GM12878 (cell line): ENCODE measurements at places on chromosomes 2 and 18. TPM values are rescaled to one million over a fixed set of nuclear protein-coding genes. Genes with fewer than 3 reads are reported as not detected.

DNA sequence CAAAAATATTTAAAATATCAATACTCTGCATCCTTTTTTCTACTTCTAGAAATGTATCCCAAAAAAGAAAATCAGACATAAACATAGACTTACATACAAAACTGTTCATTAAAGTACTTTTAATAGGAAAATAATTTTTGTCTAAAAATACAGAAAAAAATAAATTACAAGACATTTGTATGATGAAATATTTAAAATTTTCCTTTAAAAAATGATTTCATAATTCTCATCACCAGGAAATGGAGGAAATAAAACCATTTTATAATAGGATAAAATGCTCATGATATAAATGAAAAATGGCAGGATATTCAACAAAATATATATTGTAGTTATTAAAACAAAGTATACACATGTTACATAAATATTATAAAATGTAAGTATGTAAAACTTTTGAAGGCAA, 24.4 kb downstream of the ARL5A start:
- DNase-seq, result no peak

- no peak for DNase-seq
These were observed 323.0 kb downstream of the TXNL1 start for GRCh38 chr18:56315363-56315762.

DNA sequence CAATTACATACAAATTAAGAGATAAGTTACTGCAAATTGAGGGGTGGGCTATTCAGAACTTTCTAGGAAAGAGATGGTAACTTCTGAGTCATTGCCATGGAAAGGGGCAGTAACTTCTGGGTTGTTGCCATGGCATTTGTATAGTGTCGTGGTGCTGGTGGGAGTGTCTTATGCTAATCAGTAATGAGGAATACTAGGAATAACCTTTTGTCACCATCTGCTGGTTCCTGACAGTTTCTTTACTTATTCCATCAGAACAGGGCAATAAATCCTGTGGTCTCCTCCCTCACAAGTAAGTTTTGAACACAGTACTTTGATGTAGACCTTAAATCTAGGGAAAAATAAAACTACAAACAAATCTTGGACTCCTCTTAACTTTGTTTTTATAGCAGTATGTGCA, 435.4 kb downstream of the BCL11A start:
- no peak for DNase-seq

DNA sequence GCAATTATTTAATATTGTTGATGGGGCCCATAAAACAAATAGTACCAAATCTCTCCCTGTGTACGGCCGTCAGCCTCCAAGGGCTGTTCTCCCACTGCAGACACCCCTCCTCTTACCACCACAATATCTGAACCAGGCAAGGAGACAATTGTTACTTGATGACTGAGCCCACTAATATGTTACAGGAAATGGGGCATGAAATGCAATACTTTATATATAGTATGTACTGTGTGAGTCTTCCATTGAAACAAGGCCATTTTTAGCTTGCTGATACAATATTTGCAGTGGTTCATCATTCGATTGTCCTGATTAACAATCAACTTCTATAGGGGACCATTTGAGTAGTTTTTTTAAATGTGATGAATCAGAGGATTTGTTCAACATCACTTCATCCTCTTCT, 307.3 kb downstream of the GBX2 start:
- DNase-seq, result no peak

GRCh38 chr18:47613929-47614328, 316.5 kb downstream of the SMAD2 start:
- DNase-seq, result no peak

DNA sequence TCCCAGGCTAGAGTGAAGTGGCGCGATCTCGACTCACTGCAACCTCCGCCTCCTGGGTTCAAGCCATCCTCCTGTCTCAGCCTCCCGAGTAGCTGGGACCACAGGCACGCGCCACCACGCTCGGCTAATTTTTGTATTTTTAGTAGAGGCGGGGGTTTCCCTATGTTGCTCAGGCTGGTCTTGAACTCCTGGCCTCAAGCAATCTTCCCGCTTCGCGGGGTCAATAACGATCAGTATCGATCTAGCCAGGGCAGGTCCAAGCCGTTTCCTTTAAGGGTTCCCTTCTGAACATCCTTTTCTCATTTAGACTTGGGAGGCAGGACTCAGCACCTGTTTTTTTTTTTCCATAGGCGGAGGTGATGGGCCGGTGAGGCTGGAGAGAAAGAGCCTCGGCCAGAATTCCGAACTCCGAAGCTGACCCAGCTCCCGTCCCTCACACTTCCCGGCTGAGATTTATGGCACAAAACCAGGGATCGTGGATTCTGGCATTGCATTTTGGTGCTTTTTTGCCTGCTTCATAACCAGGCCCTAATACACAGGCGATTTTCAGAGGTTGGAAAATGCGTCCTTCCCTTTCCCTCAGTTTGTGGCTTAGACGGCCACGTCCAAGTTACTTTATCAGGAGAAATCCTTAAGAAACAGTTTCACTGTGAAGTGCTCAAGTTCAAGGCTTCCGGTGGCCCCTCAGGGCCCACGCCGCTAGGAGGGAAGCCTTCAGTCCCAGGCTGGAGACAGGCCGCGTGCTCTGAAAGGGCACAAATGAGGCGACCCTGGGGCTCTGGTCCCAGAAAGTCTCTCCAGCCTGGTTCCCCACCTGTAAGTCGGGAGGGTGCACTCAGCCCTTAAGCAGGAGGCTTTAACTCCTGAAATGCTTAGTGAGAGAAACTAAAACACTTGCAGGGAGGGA, 998 bp upstream of the SLC66A3 start:
- DNase-seq, result no peak

DNA sequence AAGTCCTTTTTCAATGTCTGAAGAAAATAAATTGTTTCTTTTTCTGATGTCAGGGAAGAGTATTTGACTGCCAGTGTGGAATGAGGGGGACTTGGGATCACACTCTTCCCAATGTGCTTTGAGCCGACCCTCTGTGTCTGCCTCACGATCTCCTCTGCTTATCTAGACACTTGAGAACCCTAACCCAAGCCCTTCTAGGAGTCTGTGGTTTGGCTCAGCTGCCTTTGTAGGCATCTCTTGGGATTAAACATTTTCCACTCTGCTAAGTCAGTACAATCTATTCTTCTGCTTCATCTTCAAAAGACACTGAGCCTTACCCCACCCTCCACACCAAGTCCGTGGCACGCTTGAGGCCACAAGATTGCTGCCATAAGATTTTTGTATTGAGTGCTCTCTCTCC, 19.4 kb downstream of the FAM110C start:
- DNase-seq, result no peak

GRCh38 chr2:19484736-19485135, 126.3 kb upstream of the OSR1 start:
- DNase-seq, result no peak

- DNase-seq, result no peak
These were observed 52.2 kb downstream of the NGEF start for GRCh38 chr2:232960862-232961261.

- no peak for DNase-seq
These were observed 28.4 kb downstream of the MEX3C start for GRCh38 chr18:51168960-51169662.

DNA sequence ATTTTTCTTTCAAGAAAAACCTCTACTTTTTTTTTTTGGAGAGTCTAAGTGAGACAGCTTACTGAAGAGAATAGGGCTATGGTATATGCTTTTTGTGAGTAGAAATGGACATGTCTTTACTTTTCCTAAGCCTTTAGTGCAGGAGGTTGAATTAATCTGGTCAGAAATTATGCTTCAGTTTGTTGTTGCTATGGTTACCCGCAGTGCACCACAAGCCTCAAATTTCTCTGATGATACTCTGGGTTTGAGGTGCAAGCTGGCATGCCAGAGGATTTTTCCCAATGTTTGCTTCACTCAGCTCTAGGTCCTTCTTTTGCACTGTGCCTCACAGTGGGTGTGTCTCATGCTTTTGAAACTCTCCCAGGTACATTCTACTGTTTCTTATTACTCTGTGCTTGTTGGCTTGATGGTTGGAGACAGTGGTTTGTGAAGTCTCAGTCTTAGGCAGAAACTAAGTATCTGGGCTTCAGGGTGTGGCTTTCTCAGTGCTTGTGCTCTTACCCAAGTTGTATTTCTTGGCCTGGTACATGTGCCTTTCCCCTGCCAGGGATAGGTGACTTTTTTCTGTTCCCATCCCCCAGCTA, 278.3 kb downstream of the RBM43 start:
- no peak for DNase-seq

- DNase-seq, result no peak
These were observed 6.7 kb downstream of the CHMP3 start for GRCh38 chr2:86556508-86556907.

DNA sequence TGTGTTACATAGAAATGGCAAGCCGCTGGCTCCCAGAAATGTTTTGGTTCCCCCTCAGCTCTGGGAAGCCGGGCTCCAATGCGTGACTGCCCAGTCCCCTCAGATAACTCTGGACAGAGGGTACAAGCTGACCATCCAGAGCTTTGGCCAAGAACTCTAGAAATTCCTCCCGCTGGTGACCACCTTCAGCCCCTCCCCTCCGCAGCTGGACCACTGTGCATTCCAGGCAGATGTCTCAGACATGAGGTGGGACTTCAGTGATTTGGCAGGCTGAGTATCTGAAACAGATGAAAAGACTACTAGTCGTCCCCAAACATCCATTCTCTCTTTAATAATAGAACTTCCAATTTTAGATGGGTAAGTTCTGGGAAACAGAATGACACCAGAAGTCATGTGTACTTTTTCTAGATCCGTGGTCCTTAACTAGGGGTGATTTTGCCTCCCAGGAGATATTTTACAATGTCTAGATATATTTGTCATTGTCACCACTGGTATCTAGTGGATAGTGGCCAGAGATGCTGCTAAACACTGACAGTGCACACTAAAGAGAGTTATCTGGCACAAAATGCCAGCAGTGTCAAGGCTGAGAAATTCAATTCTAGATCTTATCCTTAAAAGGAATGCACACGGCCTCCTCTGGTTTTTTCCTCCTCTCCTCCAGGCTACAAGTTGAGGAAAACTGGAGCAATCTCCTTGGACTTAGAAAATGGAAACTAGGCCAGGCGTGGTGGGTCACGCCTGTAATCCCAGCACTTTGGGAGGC, 294.3 kb downstream of the SRBD1 start:
- no peak for DNase-seq

DNA sequence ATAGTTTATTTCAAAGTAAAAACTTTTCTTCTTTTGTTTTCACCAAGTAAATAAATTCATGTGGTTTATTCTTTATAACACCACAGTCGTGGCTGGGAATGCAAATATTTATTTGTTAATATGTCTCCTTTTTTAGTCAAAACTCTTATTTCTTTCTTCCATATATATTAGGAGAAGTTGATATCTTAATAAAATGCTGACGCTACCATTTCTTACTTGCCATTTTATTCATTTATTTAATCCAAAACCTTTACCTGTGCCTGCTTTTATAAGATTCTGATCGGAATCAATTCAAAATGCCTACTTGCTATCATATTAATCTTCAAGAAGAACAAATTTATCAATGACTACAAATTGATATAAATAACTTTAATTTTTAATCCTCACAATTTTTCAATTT, 362.9 kb upstream of the FSIP2 start:
- DNase-seq, result no peak

DNA sequence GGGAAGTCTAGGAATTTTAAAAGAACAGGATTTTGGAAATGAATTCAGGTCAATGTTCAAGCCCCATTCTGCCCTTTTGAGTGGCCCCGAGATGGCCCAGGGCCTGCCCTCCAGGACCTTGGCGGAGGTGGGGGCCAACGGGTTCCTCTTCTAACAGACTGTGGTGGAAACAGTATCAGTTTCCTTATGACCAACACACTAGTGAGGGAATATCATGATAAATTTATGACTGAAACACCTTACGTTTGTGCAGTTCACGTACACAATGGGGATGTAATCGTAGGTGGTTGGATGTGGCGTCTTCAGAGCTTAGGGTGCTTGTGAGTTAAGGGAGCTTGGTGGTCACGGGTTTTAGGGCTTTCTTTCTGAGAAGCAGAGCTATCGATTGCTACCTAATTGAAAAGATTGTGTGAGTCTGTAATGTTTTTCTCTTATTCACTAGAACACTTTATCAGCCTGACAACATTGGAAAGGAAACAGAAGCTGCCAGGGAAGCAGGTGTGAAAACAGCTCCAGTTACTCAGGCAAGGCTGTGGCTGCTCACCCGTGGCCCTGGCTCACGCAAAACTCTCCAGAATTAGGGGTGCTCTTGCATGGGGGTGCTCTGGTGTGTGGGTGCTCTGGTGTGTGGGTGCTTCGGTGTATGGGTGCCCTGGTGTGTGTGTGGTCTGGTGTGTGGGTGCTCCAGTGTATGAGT, 165.3 kb downstream of the SNTG2 start:
- DNase-seq, result no peak

GRCh38 chr18:34345738-34346137, 121.0 kb upstream of the NOL4 start:
- DNase-seq, result no peak

- DNase-seq, result no peak
These were observed 97.7 kb downstream of the TWIST2 start for GRCh38 chr2:238945433-238946150.

GRCh38 chr18:7048081-7048480, 69.5 kb downstream of the LAMA1 start:
- DNase-seq, result no peak

- DNase-seq, result no peak
These were observed 54.5 kb upstream of the ZDBF2 start for GRCh38 chr2:206219957-206220356.

GRCh38 chr2:239377591-239377990, 23.2 kb downstream of the HDAC4 start:
- no peak for DNase-seq

DNA sequence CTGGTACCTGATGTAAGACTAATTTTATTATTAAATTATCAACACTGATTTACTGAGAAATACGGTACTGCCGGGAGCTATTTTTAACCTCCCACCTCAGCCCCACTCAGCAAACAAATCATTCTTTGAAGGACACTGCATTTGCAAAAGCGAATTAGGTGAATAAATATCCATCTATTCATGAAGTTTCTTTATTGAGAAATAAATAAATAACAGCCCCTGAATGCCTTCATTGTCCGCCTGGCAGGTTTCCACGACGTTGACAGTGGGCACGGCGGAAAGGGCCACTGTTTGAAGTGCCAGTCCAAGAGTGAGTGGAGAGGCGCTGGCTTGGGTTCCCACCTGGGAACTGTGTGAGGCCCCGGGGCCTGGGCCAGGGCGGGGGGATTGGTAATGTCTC, 15.7 kb downstream of the C1QL2 start:
- no peak for DNase-seq

Gene PLGLB2
- polyA plus RNA-seq, result not detected in 2 replicates

Gene ANKRD44
- 37.7 and 38.6 TPM in 2 replicates for polyA plus RNA-seq

Gene ZNF385B
- polyA plus RNA-seq, result not detected in 2 replicates

Gene EPAS1
- polyA plus RNA-seq, result 0.52 and 0.62 TPM in 2 replicates

Gene DNAH7
- polyA plus RNA-seq, result 0.13 and 0.17 TPM in 2 replicates

Gene C2orf72
- polyA plus RNA-seq, result not detected in 2 replicates

Gene MC5R
- polyA plus RNA-seq, result not detected in 2 replicates

Gene SCN9A
- 0.04 TPM in 1 of 2 replicates, not detected in the other for polyA plus RNA-seq
